ENCODE measurements at places on chromosomes 7 and 10. TPM values are rescaled to one million over a fixed set of nuclear protein-coding genes. Genes with fewer than 3 reads are reported as not detected.

GRCh38 chr10:69045441-69046300 lies 42.2 kb upstream of the SRGN start:
- no peak for DNase-seq

GRCh38 chr7:34523226-34523918 lies 134.6 kb upstream of the NPSR1 start:
- no peak for DNase-seq

DNA sequence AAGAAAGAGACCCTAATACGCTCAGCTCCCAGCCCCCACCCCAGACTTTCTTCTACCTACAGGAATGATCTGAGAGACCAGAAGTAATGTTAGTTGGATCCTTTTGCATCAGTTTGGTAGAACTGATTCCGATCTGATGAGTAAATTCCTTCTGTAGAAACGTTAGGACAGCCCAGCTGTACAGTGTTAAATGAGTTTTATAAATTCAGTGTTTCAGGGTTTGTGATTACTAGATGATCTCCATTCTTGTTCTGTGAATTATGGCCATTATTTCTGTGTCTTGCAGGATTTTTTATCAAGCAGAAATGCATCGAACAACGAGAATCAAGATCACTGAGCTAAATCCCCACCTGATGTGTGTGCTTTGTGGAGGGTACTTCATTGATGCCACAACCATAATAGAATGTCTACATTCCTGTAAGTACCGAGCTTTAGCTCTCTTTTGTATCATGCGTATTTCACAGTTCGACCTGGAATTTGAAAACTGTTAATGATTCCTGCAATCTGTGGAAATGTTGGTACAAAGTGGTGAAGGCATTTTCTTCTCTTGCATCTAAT lies 5.3 kb downstream of the BMI1 start:
- no peak for DNase-seq

- no peak for DNase-seq
Measured at GRCh38 chr7:437329-438251, 82.1 kb downstream of the PDGFA start.

- DNase-seq: peak; percentile 49
Measured at GRCh38 chr10:124183617-124184016, 90.2 kb upstream of the CHST15 start.

DNA sequence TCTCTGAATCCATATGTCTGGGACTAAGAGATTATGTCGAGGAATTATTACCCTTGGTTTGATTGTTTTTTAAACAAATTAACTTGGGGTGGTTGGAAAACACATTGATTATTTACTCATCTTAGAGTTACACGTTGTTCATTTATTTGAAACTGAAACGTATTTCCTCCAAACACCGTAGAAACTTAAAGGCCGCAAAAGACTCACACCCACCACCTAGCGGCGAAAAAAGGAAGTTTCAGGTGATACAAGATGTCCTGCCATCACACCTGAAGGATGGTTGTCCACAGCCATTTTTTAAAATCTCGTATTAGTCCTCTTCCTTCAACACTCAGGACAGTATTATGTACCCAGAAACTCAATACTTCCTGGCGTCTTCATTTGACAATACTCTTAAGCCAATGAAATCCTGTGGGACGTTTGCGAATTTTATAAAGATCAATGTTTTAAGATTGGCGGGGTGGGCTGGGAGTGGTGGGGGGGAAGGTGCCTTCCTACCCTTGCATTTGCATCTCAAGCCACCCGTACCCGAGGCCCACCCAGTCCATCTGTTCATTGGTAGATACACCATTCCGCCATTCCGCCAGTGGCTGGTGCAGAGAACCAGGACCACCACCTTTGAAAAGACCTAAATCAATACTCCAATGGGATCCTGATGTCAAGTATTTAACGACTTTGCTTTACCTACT lies 1.4 kb upstream of the LCOR start:
- no peak for DNase-seq

- DNase-seq: no peak
Measured at GRCh38 chr10:36003688-36004087, 361.6 kb upstream of the FZD8 start.

DNA sequence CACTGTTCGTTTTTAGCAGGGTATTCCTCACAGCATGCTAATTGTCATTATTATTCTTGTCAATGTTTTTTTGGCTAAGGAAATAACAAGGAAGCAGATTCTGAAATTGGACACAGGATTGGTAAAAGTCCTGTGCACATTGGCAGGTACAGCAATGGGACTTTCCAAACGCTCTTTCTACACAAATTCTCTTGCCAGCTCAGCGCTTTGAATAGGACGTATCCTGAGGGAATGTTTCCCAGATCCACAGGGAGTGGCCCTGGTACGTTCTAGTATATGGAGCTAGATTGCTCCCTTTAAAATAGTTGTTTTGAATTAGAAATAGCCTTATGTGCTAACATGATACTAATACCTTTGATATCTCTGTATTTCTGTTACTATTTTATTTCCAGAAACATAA lies 82.8 kb upstream of the GRB10 start:
- DNase-seq: no peak

DNA sequence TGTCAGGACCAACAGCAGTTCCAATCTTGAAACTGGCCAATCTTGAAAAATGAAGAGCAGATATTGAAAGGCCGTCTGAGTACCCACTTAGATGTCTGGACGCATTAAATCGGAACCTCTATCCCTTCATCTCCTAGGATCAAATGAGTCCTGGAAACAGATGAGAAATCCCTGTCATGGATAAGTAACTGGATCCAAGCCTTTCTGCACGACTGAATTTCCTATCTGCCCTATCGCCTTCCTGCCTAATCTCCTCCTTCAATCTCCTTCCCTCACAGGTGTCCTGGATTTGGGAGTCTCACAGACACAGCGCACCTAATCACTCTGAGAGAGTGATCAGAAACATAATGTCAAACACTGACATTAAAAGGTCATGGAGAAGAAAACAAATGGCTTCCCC lies 245.2 kb upstream of the PRSS58 start:
- no peak for DNase-seq

DNA sequence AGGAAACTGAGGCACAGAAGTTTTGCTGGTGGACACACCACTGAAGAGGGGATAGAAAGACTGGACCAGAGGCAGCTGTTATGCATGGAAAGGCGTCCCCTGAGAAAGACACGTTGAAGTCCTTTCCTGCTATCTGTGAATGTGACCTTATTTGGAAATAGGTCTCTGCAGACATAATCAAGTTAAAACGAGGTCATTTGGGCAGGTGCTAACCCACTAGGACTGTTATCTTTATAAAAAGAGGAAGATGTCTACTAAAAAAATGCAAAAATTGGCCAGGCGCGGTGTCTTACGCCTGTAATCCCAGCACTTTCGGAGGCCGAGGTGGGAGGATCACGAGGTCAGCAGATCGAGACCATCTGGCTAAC lies 31.6 kb downstream of the ELMO1 start:
- DNase-seq: no peak

- no peak for DNase-seq
Measured at GRCh38 chr10:129193148-129193547, 273.9 kb upstream of the MGMT start.

DNA sequence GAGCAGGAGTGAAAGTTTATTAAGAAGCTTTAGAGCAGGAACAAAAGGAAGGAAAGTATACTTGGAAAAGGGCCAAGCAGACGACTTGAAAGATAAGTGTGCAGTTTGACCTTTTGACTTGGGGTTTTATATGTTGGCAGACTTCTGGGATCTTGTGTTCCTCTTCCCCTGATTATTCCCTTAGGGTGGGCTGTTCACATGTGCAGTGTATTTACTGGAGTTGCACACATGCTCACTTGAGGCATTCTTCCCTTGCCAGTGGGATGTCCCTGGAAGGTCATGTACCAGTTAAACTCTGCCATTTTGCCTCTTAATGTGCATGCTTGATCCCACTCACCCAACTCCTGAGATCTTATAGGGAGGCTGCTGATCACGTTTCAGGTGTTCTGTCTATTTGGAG lies 23.4 kb upstream of the ARHGAP12 start:
- DNase-seq: no peak

DNA sequence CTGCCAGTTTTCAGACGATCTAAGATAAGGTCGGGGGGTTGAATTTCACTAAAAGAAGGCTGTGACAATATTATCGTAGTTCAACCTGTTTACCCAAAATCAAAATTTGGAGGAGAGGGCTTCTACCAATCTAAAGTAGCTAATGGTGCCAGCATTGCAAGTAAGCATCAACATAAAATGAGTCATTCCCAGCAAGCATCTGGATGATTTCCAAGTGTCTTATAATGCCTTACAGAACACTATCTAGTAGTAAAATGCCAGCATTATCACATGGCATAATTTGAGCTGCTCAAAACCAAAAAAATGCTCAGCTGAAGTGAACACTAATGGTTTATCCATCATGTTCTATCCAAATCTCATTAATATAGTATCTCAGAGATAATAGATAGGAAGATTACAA lies 1193.9 kb downstream of the DNAJB9 start:
- DNase-seq: no peak

GRCh38 chr7:107044347-107045194 lies at the start of gene PRKAR2B:
PRKAR2B (plus strand) TSS chr7:107044705; CDS start chr7:107044908, 203 bp downstream.
- peak; percentile 89 for DNase-seq

GRCh38 chr7:83850941-83851340 lies 202.0 kb upstream of the SEMA3E start:
- DNase-seq: no peak

DNA sequence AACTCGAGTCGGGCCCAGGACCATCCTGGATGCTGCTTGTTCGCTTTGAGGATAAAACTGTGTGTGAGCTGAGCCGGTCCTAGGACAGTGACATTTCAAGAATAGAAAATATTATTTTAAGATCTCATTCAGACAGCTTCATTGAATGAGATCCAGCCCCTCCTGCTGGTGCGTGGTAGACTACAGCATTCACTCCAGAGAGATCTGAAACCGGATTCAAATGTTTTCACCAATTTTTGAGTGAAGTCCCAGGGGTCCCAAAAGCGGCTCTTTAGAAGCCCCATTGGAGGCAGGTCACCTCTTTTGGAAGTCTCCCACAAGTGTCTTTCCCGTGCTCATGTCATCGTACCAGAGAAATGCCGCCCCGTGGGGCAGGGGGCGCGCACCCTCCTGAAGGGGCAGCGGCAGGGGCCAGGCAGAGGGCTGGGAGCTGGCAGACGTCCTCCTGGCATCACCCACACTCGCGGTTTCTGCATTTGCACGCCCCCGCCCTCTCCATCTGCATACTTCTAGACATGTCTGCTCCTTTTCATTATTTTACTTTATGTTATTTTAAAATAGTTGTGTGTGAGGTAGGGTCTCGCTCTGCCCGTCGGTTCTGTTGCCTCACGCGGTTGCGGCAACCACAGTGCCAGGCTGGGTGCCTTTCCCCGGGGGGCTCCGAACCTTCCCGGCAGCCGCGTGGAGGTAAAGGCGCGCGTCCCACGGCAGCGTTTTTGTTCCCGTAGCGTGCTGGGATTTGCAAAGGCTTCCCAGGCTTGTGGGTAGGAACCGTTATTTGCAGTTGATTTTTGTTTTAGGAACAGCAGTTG lies 52.3 kb upstream of the DPYSL4 start:
- DNase-seq: no peak

SOSTDC1 gene
- total RNA-seq: not detected

TMEM225B gene
- total RNA-seq: 1.1 TPM

HSPA12A gene
- 4.0 TPM for total RNA-seq
